ENCODE measurements at places on chromosomes 5 and 9. TPM values are rescaled to one million over a fixed set of nuclear protein-coding genes. Genes with fewer than 3 reads are reported as not detected.

The CSNK1A1 gene
- 217 TPM for total RNA-seq

The SPINK14 gene
- total RNA-seq, result not detected

The AQP3 gene
- 1.7 TPM for total RNA-seq

The EPB41L4B gene
- 3.8 TPM for total RNA-seq

The ENTPD2 gene
- total RNA-seq, result not detected

The PCDHGA9 gene
- total RNA-seq, result 0.95 TPM

The KIF4B gene
- not detected for total RNA-seq

The SLC6A7 gene
- total RNA-seq, result not detected

The TNPO1 gene
- total RNA-seq, result 130 TPM

The PHF24 gene
- total RNA-seq, result not detected

The EIF4E1B gene
- not detected for total RNA-seq

The TCOF1 gene
- 22.1 TPM for total RNA-seq

The NDUFAF2 gene
- total RNA-seq, result 54.3 TPM

The PDZD2 gene
- total RNA-seq, result 3.8 TPM

The SLC1A1 gene
- total RNA-seq, result 1.2 TPM

The CER1 gene
- not detected for total RNA-seq

The TEK gene
- 8.1 TPM for total RNA-seq

DNA sequence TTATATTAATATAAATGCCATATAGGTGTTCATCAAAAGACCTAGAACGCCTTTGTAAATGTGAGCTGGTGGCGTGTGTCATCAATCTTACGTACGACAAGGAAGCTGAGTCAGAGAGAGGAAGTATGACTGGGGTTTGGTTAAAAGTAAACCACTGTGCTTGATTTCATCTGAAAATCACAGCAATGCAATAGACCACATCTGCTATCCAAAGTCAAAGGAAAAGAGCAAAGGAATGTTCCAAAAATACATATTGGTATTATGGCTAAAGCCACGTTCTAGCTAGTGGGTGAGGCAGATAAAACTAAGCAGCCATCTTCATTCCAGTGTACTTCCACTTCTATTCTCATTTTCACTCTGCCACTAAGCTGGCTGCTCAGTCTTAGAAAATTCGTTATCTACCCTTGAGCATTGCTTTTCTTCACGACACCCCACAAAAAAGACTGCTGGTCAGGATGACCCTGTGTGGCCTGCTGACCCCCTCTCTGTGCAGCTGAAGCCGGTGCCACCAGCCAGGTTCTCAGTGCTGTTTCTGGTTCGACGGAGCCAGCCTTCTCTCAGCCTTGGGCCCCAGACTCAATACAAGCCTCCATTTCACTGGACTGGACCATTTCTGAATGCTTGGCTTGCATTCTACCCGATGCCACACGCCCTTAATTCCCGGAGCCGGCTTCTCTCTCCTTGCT, 23.8 kb downstream of the SHC3 start:
- no peak for DNase-seq

GRCh38 chr5:23029290-23029689, 176.1 kb upstream of the CDH12 start:
- no peak for DNase-seq

DNA sequence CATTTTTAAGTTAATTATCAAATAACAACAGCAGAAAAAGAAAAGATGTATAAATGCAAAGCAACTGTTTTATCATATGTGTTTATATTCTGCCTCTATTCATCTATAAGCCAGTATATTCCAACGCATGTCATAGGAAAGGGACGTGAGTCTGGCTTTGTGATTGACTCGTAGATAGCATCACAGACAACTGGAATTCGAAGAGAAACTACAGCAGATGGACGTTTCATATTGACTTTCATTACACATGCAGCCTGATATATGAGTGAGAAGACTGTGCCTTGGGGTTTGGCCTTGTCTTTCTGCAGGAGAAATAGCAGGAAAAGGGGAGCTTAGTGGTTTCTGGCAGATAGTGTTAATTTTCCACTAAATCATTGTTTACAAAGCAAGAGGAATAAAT, 1111.9 kb downstream of the MAT2B start:
- no peak for DNase-seq

- no peak for DNase-seq
Measured at GRCh38 chr9:129810788-129811187, 7.8 kb downstream of the TOR1B start.

DNA sequence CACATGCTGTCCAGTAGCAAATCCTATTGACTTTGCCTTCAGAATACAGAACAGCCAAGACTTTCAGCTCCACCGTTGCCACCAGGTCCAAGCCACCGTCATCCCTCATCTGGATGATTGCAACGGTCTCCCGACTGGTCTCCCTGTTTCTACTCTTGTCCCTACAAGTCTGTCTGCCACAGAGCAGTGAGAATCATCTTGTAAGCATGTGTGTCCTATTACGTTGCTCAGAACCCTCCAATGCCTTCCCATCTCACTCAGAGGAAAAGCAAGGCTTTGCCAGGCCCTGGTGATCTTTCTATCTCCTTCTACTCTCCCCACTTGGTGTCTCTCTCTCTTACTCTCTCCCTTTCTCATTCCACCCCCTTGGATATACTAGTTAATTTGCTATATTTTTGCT, 76.7 kb upstream of the GDNF start:
- DNase-seq, result no peak

- no peak for DNase-seq
Measured at GRCh38 chr9:131292937-131293336, 3.4 kb downstream of the PLPP7 start.

GRCh38 chr5:1014781-1015221, 6.2 kb downstream of the NKD2 start:
- DNase-seq, result no peak

DNA sequence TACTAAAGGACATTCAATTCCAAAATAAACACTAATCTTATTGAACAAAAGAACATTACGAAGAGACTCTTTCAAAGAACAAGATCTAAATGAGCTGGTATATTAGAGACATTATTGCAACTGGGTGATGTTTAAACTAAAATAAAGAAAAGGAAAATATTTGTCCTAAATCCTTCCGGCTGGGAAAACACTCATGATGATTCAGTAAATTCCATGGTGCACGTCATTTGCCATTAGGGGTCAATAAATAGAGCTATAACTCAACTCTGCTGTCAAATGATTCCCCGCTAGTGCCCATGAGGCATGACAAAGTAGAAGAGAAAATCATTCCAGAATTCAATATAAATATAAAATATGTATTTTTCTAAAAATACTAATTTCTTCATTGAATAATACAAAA, 565.5 kb upstream of the TUSC1 start:
- no peak for DNase-seq

- DNase-seq, result no peak
Measured at GRCh38 chr9:123957731-123958130, 27.8 kb upstream of the DENND1A start.

DNA sequence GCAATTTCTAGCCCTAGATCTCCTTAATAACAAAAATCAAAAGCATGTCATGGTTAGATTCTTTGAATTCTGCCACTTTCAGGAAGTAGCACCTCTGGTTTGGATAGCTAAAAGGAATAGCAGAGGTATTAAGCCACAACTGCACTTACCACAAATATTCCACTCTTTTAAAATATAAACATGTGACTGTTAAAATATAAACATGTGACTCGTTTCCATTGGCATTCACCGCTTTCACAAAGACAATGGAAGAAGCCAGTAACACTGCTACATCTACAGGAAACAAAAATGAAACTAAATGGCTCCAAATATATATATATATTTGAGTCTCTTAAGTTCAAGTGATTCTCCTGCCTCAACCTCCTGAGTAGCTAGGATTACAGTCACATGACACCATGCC, 222.9 kb downstream of the ARL15 start:
- DNase-seq, result no peak

DNA sequence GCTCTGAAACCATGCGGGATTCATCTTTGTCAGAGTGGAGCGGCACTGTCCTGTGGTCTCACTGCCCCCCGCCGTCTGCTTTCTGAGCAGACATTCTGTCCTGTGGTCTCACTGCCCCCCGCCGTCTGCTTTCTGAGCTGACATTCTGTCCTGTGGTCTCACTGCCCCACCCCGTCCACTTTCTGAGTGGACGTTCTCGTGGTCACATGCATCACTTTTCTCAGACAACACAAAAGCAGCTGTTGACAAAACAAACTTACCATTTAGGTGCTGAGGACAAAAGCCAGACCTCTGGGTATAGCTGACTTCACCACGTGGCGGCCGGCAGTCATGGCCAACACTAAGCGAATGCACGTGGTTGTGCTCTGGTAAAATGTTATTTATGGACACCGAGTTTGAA, 2.8 kb downstream of the LRRC14B start:
- DNase-seq, result peak; percentile 90

DNA sequence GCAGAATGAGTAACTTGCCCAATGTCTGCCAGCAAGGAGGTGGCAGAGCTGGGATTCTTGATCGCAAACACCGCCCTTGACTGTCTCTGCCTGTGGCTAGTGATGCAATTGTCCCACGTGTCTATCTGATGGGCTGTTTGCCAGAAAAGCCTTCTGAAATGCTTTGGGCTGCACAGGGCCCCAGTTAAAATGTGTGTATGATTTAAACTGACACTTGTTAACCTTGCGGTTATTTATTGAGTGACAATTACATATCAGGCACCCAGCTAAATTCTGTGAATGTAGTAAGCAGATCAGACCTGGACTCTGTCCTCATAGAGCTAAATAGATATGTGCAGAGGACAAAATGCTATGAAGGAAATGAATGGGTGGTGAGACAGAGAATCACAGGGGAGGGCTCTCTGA, 11.6 kb upstream of the IL12B start:
- peak; percentile 18 for DNase-seq

DNA sequence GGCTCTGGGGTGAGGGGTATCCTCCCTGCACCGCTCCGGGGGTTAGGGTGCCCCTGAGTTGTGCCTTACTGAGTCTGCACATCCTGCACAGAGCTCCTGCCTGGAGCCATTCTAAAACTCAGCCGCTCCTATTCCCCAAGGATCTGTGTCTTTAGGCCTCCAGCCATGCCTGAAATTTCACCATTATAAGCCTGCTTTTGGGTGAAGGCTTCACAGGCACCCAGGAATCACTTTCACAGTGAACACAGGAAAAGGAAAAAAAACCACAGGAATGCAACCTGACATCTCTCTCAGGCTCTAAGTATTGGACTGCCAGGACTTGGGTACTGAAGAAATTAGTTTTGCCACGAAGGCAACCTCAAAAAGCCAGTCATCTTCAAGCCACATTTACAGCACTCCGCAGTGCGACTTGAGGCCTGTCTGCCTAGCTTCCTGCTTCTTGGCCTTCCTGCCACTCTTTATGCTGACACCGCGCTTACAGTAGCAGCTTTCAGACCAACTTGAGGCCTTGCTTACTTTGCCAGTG, 30.9 kb downstream of the GALNT10 start:
- no peak for DNase-seq

GRCh38 chr5:83199126-83199525, 121.8 kb downstream of the XRCC4 start:
- DNase-seq, result no peak

DNA sequence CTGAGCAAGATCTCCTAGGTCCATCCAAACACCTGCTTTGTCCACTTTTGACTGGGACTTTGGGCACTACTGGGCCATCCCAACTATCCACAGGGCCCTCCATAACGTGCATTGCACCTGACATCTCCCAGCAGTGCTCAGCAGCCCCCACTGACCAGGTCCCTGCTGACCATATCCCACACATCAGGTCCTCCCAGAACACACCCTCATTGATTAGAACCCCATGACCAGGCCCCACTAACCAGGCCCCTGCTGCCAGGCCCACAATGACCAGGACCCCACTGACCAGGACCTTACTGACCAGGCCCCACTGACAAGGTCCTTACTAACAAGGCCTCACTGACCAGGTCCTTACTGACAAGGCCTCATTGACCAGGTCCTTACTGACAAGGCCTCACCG, 93.9 kb upstream of the CTSV start:
- no peak for DNase-seq

GRCh38 chr5:180797256-180798192, 5.1 kb downstream of the MGAT1 start:
- DNase-seq, result no peak

GRCh38 chr5:76153271-76153670, 70.1 kb downstream of the SV2C start:
- no peak for DNase-seq

DNA sequence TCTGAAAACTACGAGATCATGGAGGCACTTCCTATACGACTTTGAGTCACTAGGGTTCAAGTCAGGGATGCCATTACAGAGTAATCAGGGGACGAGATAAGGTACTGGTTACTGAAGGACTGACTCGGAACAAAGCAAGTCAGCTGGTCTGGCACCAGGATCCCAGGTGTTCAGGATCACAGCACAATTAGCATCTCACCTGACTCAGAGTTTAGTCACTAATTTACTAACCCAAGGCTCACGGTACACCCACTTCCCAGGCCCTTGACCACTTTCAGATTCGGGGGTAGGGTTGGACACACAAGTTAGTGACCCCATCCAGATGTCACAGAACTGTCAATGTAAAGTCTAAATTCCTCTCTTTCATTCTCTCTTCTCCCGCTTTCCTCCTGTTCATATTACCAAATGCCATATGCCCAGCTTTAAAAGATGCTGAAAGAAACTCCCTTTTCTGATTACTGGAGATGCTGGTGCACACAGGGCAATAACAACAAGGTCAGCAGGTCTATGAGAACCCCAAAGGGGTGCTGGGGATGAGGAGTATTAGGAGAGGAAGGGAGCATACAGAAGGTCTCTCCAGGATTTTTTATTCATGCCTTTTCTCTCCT, 657.8 kb downstream of the TLE1 start:
- no peak for DNase-seq

GRCh38 chr5:59198365-59198764, 615.5 kb downstream of the RAB3C start:
- peak; percentile 79 for DNase-seq

GRCh38 chr5:52767766-52768480, 19.8 kb upstream of the ITGA1 start:
- DNase-seq, result no peak

GRCh38 chr5:92561411-92561959, 1019.5 kb downstream of the NR2F1-AS1 start:
- DNase-seq, result no peak

DNA sequence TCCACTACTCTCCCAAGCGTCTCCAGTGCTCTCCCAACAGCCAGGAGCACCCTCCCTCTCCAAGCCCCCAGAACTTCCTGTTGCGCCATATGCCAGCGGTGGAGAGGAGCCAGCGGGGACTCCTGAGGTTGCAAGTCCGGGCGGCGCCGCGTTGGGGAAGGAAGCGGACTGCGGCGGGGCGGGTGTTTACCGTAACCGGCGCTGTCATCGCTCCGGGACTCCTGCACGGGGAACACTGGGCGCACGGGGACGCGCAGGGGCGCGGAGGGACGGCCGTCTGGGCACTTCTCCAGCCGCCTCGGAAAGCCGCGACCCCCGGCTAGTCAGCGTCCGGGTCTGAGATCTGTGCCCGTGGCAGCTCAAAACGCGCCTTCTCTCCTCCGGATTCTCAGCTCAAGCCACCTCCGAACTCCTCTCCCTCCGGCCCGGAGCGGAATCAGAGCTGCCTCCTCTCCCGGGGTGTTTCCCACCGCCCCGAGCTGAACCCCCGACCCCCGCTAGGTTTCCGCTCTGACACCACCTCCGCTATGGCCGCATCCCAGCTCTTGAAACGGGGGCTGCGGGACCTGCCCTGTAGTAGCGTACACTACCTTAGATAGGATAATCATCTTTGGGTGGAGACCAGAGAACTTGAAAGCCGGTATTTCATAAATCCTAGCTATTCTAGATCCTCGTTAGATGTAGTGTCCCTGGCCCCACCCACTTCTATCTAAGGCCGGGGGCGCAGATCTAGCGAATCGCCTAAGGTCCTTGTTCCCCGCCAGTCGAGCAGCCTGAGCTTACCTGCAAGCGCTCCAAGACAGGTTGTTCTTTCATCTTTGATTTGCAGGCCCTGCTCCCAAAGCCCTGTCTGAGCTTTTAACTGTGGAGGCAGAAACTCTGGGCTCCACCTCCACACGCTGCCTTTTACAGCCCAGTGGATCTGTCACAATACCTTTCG, at the start of gene TRPM6:
TRPM6 (minus strand) TSS at position 881 of the 940 bp plus-strand sequence; CDS start at position 816, 65 bp downstream.
- DNase-seq, result peak; percentile 48

- DNase-seq, result no peak
Measured at GRCh38 chr5:122743261-122743660, 31.6 kb upstream of the SNX2 start.
